BJ (cell line): ENCODE measurements at places on chromosomes 7 and 10. TPM values are rescaled to one million over a fixed set of nuclear protein-coding genes. Genes with fewer than 3 reads are reported as not detected.

DNA sequence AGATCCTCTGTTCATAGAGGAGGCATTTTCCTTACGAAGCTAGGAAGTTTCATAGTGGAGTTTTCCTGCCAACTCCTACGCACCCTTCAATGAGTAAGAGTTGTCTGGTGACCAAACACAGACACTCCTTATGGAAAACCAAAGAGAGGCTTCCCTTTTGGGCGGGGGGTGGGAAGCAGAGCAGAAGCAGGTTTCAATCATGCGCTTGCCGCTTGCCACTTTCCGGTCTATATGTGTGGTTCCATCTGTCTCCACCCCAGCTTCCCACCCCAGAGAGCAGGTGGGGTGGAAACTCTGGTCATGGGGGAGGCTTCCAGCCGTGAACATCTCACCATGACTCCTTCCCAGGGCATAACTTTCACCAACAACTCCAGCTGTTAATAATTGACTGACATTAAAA is 68.8 kb upstream of the GRB10 start:
- DNase-seq: no peak

DNA sequence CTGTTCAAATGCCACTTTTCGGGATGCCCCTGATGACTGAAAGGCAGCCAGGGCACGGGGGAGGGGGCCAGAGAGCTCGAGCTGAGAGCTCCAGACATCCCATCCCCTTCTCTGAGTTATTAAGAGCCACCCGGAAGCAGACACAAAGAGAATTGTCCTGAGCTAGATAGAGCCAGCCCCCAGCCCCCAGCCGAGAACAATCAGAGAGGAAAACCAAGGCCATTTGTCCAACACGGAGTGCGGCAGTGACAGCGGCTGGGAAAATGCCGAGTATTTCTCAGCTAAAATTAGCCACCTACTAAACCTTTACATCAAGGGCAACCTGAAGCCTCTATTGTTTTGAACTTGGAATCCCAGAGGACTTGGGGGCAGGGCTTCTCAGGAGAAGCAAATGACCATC is 51.0 kb downstream of the UNC5B start:
- no peak for DNase-seq

The C7orf33 gene
- not detected in 2 replicates for polyA plus RNA-seq

The TEX47 gene
- polyA plus RNA-seq: not detected in 2 replicates

- no peak for DNase-seq
Measured at GRCh38 chr7:156179872-156180390, 367.7 kb upstream of the SHH start.

DNA sequence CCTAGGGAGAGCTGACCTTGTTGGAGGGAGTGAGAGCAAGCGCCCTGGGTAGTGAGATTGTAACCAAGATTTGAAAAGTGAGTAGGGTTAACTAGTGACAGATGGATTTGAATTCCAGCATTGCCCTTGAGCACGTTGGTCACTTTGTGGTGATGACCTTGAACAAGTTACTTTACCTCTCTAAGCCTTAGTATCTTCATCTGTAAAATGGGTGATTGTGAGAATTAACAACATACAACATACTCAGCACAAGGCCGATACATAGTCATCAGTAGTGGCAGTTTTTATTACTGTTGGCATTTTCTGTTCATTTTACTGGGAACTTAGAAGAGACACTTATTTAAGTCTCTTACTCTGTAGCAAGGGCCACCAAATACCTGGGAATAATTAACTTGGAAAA is 25.5 kb downstream of the SNX10 start:
- DNase-seq: no peak

GRCh38 chr10:76051007-76051936 is 619.8 kb downstream of the LRMDA start:
- DNase-seq: no peak

- no peak for DNase-seq
Measured at GRCh38 chr7:140200061-140200989, 23.5 kb upstream of the KDM7A start.

DNA sequence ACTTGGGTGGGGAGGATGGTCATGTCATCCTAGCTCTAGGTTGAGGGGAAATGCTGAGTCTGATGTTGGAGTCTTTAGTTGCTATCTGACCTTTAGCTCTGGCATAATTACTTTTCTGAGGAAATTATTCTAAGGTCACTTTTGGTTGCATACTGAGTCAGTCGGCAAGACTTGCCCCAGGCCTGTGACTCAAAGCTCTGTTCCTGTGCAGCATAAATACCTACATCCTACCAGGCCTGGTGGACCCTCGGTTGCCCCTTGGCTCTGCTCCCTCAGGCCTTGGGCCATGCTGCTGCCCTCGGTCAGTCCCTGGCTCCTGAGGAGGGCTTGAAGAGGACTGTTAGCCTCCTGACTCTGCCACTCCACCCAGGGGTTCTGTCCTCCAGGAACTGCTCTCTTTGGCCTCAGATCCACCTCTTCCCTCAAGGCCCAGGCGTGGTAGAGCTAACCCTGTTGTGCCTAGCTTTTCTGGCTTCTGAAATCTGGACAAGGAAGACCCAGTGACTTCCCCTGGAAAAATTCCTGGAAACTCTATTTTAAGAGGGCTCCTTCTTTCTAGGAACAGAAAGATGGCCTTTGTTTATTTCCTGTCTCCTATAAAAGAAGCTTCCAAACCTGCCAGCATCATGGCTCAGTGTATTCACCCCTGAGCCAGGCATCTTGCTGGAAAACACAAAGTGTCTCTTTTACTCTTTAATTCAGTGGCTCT is 71.2 kb downstream of the TMEM178B start:
- DNase-seq: no peak

DNA sequence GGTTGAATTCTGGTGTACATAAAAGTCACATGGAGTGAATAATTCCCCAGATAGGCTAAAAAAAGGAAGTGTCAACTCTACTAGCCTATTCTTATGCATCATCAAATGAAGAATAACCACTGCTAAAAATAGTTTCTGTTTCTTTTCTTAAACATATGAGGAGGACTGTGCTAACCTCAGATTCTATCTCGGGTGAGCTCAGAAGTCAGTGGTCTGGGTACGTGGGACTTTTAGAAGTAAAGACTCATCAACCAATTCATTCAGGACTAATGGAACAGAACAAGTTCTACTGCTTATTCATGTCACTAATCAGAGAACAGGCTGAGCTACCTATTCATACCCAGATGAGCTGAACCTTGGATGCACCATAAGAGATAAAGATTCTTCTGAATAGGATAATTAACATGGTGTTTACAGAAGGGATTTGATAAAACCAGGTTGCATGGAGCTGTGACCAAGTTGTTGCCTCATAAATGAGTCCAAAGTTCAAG is 9.5 kb upstream of the ASAH2 start:
- DNase-seq: peak; percentile 0

The MSMB gene
- polyA plus RNA-seq: not detected in 2 replicates

DNA sequence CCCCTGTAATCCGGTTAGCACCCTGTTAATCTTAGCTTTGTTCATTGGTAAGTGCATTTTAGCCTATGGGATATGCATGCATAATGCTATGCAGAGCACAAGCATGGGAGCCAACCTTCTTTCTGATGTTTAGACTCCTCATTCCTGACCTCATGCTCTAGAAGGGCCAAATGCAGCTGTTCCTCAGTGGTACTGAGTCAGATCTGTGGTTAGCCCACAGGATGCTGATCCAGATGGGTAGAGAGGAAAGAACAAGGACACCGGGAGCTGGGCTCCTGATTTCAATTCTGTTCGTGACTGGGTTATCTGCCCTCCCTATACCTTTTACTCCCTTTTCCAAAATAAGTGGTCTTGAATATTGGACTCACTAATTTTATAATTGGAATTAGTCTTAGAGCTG is 31.7 kb upstream of the C10orf90 start:
- no peak for DNase-seq

DNA sequence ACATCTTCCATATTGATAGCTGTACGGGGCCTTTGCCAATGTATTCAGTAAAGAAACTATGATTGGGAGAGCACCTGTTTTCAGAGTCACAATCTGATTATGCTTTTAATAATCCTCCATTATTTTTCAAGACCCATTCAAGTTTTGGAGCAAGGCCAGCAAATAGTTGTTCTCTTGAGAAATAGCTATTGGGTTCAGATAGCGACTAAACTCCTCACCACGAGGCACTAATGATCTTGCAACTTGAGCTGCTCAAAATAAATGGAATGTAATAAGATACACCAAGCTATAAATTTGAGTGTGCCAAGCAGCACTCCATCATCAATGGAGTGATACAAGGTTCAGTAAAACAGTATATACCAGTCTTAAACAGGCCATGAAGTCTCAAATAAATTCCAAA is 7.4 kb upstream of the MALRD1 start:
- no peak for DNase-seq

- DNase-seq: no peak
Measured at GRCh38 chr7:128347647-128348097, 4.0 kb upstream of the RBM28 start.

- DNase-seq: no peak
Measured at GRCh38 chr7:30269490-30269889, 14.9 kb upstream of the ZNRF2 start.

The POLD2 gene
- polyA plus RNA-seq: 54.8 and 87.2 TPM in 2 replicates

The FERD3L gene
- polyA plus RNA-seq: not detected in 2 replicates

DNA sequence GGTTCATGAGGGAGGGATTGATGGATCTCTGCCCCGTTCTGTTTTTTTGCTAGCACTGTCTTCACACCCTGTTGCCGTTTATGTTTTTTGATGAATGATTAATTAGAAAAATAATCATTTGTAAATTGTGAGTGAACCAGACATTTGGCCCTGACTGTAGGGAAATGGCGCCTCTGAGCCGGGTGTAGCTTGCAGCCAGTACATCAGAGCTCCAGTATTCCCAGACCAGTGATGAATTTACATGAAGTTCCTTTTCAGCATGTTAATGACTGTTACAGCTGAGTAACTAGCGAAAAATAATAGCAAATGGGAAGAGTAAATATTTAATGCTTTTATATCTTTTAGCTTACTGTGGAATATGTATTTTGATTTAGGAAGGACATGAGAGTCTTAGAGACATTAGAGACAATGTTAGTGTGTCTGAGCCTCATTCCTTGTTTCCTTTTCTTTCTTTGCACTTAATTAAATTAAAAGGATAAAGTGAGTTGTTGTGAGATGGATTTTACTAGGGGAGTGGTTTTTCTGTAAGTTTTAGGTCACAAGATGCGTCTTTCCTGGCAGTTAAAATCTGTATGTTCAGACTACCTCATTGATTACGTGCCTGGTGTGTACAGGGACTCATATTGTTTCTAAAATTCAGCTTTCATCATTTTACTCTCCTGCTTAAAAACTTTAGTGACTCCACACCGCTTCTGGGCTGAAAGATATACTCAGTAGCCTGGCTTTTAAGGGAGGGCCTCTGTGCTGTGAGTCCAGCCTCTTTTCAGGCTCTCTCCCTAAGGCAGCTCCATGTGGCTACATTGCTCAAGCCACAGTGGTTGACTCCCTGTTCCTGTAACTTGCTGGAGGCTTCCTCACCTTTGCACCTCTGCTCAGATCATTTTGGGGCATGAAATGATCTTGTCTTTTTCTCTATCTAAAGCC is 86.4 kb downstream of the AUTS2 start:
- DNase-seq: no peak

The PRXL2A gene
- 1.0 and 1.3 TPM in 2 replicates for polyA plus RNA-seq

DNA sequence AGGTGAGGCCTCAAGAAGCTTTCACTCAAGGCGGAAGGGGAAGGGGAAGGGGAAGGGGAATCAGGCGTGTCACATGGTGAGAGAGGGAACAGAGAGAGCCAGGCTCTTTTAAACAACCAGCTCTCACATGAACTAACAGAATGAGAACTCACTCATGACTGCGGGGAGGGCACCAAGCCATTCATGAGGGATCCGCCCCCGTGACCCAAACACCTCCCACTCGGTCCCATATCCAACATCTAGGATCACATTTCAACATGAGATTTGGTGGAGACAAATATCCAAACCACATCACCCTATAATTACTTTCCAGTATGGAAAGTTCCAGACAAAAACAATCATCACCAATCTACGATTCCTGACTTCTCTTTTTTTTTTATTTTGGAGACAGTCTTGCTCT is 22.9 kb downstream of the HIP1 start:
- no peak for DNase-seq

DNA sequence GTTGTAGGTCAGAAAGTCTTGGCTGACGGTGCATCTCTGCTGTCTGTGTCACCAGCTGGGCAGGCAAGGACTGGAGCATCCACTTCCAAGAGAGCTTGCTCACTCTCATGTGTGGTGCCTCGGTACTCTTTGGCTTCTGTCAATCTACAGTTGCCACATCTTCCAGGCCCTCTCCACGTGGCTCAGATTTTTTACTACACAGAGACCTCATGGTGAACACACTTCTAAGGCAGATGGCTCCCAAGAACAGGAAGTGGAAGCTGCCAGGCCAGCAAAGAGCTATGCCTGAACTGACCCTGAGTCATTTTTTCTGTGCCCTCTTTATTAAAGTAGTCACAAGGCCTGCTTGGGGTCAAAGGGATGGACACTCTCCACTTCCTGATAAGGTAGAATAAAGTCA is 351.5 kb upstream of the AUTS2 start:
- no peak for DNase-seq

The PCDH15 gene
- not detected in 2 replicates for polyA plus RNA-seq

- DNase-seq: no peak
Measured at GRCh38 chr10:9709849-9710248, 1307.8 kb upstream of the CELF2 start.

DNA sequence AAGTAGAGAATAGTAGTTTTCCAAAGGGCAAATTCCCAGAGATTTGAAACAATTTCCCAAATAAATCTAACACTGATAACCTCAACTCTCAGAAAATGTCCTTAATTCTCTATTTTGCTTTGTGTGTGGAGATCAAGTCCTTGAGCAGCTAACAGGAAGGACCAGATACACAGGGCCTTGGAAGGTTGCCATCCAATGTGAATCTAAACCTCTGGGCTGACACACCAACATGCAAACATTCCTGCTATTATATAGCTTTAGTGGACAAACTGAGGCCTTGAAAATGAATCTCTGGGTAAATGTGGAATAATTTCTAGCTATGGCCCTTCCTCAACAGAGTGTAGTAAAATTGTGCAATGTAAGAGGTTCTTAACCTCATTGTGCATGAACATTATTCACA is 44.1 kb upstream of the PARD3 start:
- DNase-seq: no peak

- DNase-seq: no peak
Measured at GRCh38 chr7:66429498-66430163, 199.1 kb upstream of the KCTD7 start.

- no peak for DNase-seq
Measured at GRCh38 chr7:90262438-90262837, 17.5 kb downstream of the CFAP69 start.

The ZCWPW1 gene
- polyA plus RNA-seq: 2.2 and 2.8 TPM in 2 replicates

The TRIM50 gene
- polyA plus RNA-seq: not detected in 2 replicates

DNA sequence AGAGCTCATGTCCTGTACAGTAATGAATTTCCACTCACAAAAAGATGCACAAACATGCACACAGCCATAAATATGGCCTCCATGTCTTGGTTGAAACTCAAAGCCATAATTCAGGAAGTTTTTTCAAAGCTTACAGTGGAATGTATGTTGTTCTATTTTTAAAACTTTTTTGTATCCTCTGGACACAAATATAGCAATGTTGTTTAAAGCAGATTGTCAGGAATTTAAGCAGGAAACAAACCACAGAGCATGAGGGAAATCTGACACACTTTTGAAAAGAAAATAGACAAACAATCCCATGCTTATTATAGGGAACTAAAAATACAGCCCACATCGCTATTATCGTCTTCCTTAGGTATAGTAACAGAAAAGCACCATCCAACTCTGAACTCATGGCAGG is 21.5 kb downstream of the LRRN3 start:
- no peak for DNase-seq

The SAMD9L gene
- 2.0 and 4.8 TPM in 2 replicates for polyA plus RNA-seq

GRCh38 chr7:8260871-8261694 is 884 bp downstream of the ICA1 start:
- no peak for DNase-seq
